ENCODE measurements at places on chromosomes 16 and 17. TPM values are rescaled to one million over a fixed set of nuclear protein-coding genes. Genes with fewer than 3 reads are reported as not detected.

Gene EVI2B
- 16.9 TPM for total RNA-seq

Gene PRSS33
- total RNA-seq = not detected

Gene DOC2B
- 16.3 TPM for total RNA-seq

DNA sequence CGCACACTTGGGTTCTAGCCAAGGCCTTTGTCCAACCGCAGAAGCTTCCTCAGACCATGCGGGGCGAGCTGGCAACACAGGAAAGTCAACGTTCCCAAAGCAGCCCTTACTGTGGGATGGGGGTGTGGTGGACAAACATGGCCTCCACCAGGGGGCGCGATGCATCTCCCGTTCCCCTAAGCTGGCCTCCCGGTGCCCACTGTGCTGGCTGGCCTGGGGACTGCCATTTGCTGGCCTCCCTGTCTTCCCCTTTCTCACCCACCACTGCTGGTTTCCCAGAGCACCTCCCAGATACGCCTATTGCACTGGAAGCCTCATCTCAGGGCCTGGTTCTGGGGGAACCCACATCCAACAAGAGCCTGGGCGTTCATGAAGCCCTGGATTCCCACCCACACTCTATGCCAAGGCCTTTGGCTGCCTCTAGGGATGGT, 145.3 kb downstream of the IRF8 start:
- no peaks in the 10 kb centered on the region for H3K27me3 ChIP-seq
- no peak for DNase-seq
- H3K4me1 ChIP-seq = no peaks in the 10 kb centered on the region
- no peak overlapping the region for H3K4me3 ChIP-seq

- no peak for DNase-seq
- no peak overlapping the region for H3K4me3 ChIP-seq
- no peaks in the 10 kb centered on the region for H3K4me1 ChIP-seq
- H3K36me3 ChIP-seq = no peaks in the 10 kb centered on the region
- no peaks in the 10 kb centered on the region for H3K27me3 ChIP-seq
These were observed 1.4 kb downstream of the SYNGR3 start for GRCh38 chr16:1991135-1991551.

GRCh38 chr16:23979982-23980381, 144.2 kb downstream of the PRKCB start:
- no peak overlapping the region for H3K27ac ChIP-seq
- H3K4me1 ChIP-seq = no peaks in the 10 kb centered on the region
- H3K36me3 ChIP-seq = no peaks in the 10 kb centered on the region
- DNase-seq = no peak
- no peaks in the 10 kb centered on the region for H3K27me3 ChIP-seq
- no peak overlapping the region for H3K4me3 ChIP-seq

DNA sequence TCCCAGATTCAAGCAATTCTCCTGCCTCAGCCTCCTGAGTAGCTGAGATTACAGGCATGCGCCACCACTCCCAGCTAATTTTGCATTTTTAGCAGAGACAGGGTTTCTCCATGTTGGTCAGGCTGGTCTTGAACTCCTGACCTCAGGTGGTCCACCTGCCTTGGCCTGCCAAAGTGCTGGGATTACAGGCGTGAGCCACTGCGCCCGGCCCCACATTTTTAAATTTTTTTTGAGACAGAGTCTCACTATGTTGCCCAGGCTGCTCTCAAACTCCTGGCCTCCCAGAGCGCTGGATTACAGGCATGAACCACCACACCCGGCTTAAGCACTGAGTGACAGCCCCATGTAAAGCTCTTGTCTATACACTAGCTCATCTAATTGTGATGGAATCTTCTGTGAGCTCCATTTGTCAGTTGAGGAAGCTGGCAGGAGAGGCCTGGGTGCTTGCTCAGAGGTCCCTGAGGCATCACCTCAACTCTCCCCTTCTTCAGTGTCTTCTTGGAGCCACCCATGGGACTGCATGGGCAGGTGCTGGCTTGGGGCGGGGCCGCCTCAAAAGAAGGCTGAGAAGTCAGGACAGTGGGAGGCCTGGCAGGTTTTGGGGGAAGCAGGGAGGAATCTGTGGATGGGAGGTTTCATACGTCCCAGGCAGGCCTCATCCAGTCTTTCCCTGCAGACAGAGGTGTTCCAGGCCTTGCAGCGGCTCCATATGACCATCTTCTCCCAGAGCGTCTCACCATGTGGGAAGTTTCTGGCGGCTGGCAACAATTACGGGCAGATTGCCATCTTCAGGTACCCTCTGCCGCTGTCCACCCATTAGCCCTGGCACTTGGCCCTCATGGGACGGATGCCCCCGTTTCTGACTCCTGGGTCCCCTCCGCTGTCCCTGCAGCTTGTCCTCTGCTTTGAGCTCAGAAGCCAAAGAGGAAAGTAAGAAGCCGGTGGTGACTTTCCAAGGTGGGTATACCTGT, 1.5 kb downstream of the THOC6 start:
- H3K4me3 ChIP-seq = no peak overlapping the region
- no peaks in the 10 kb centered on the region for H3K27me3 ChIP-seq
- H3K4me1 ChIP-seq = no peaks in the 10 kb centered on the region

- H3K27me3 ChIP-seq = no peaks in the 10 kb centered on the region
- H3K4me1 ChIP-seq = no peaks in the 10 kb centered on the region
- DNase-seq = peak; percentile 65
- peak overlapping the region; percentile 15 for H3K27ac ChIP-seq
- no peaks in the 10 kb centered on the region for H3K36me3 ChIP-seq
- no peak overlapping the region for H3K4me3 ChIP-seq
These were observed 136.6 kb downstream of the COPRS start for GRCh38 chr17:31722251-31723056.

GRCh38 chr16:81875461-81875860, 96.4 kb downstream of the PLCG2 start:
- no peak for DNase-seq
- no peaks in the 10 kb centered on the region for H3K36me3 ChIP-seq
- H3K27ac ChIP-seq = no peak overlapping the region
- no peak overlapping the region for H3K4me3 ChIP-seq
- no peaks in the 10 kb centered on the region for H3K27me3 ChIP-seq

DNA sequence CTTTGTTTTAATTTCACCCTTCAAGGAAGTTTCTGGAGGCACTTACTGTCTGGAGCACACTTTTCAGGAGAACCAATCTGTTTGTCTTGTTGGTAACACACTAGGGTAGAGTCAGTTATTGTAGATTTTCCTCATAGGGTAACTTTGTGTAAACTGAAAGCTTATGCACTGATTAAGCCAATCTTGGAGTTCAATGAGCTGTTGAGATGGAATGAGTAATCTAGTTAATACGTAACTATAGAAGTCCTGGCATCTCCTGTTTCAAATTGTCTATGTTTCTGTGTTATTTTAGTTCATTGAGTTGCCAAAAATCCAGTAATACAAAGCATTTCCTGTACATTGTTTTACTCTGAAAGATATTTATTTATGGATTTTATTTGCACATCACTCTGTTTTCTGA, 111.6 kb upstream of the HAS3 start:
- H3K4me3 ChIP-seq = no peak overlapping the region
- H3K4me1 ChIP-seq = no peaks in the 10 kb centered on the region
- H3K36me3 ChIP-seq = no peaks in the 10 kb centered on the region
- no peak overlapping the region for H3K27ac ChIP-seq
- no peaks in the 10 kb centered on the region for H3K27me3 ChIP-seq
